ENCODE measurements at places on chromosomes 1 and 21.

DNA sequence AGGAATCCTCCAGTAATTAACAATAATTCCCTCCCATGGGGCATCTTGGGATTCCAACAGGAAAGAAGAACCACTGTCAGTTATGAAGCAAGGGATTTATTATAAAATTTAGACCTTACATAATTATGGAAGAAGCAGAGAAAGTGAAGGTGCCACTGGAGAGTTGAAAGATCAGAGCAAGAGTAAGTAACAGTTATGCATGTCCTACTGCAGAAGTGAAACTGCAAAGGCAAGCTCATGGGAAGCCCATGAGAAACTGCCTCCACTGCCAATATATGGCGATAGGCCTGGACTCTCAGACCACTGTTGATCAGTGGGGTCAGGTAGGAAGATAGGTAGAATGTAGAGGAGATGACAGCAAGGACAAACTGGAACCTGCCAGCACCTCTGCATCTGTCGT lies 123.6 kb upstream of the ZNF648 start:
- DNase-seq, result no peak

DNA sequence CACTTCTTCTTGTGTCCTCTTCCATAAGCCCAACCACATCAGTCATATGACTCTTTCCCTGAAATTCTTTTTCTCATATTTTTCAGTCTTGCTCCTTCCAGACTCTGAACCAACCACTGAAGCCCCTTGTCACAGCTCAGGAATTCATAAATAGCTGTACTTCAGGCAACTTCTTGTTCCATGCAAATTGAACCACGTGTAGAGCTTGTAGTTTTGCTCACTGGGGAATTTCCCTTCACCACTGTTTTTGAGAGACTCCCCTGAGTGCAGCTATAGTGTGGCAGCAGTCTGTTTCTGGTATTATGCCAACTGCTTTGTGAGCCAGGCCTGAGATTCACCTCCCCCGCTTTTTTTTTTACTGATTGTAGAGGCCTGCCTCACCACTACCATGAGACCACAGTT lies 150.3 kb upstream of the SPAG17 start:
- DNase-seq, result no peak

- DNase-seq, result no peak
These were observed 1.1 kb downstream of the TAS1R3 start for GRCh38 chr1:1332031-1332755.

- no peak for DNase-seq
These were observed 20.4 kb downstream of the CCT8 start for GRCh38 chr21:29053011-29053553.

DNA sequence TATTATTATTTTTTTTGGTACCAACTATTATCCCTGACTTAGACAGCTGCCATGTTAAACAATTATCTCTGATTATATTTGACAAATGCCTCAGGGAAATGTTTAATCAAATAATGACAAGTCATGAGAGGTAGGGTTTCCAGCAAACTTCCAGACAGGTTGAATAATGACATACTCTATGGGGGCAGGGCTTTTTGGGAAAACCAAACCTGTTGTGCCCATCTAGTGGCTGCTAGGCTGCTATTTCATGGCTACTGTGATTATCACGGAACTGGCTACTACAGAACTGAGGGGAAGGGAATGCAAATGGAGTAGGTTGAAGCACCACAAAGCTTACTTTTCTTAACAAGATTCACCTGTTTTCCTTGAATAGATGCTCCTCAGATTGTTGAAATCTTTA lies 77.6 kb downstream of the DUSP10 start:
- DNase-seq, result no peak

DNA sequence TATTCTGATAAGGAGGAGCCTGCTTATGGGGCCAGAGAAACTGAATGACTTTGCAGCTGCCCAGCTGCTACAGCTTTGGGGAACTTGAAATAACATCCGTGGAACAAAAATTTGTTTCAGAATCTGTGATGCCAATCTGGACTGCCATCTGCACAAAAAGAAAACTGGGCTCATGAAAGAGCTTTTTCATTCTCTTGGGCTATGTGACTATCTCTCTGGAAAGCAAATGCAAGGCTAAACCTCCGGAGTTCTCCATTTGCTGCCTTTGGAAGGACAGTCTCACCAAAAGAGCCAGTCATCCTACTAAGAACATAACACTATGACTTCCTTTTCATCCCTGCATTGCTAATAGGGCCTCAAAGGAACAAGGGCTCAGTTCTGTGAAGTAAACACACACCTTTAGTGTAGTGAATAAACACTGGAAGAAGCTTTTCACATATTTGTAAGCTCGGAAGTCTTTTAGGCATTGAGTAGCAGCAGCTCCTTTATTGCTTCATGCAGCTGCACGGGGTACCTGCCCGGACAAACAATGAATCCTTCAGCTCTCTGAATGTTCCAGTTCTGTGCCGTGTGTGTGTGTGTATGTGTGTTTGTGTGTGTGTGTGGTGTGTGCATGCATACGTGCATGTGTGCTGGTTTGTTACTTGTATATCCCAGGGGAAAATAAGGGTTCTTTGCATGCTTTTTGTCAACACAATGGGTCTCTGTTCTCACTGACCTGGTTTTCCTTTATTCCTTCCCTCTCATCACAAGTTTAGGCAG lies 255.5 kb upstream of the SGIP1 start:
- no peak for DNase-seq

GRCh38 chr1:245748240-245748639 lies 593.5 kb downstream of the KIF26B start:
- DNase-seq, result no peak

DNA sequence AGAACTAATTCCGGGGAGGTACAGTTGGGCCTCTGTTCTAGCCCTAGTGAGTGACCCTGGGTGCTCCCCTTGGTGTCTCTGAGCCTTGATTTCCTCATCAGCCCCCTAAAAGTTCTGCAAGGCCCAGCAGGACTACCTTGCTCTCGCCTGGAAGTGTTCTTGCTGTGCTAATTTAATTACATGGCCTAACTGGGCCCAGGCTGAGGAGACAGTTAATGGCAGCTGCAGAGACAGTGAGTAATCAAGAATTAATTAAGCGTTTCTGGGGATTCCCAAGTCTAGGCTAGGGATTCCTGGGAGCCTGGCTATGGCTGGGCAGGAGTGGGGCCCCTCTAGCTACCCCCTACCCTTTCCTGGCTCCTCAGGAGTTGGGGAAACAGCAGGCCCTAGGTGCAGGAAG lies 24.7 kb upstream of the DMBX1 start:
- no peak for DNase-seq

DNA sequence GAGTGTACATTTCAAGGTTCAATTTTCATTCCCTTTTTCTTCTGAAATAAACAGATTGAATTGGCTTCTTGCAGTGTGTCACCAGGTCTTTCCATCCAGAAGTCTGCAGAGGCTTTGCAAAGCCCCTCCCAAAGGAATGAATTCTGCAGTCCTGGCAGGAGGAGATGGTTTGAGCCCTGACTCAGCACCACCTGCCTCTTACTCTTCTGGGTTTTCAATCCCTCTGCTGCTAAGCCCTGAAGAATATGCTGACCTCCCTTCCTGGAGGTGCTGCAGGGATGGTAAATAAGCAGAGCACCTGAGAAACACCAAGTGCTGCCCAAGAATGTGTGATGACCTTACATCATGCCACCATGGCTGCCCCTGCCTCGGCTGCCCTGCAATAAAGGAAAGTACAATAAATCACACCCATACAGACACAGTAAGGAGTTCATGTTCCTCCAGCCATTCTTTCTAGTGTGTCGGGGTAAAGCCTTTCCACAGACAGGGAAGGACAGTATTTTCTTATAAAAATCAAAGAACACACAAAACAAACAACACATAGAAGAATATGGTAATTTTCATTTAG lies 209.2 kb downstream of the ZNF326 start:
- no peak for DNase-seq

DNA sequence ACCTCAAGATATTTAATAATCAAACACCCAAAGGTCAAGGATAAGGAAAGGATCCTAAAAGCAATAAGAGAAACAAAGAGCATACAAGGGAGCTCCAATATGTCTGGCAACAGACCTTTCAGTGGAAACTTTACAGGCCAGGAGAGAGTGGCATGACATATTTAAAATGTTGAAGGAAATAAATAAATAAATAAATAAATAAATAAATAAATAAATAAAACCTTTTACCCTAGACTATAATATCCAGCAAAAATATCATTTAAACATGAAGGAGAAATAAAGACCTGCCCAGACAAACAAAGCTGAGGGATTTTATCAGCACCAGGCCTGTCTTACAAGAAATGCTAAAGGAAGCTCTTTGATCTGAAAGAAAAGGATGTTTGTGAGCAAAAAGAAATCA lies 367.8 kb upstream of the PBX1 start:
- DNase-seq, result no peak

GRCh38 chr1:213688655-213689054 lies 299.1 kb upstream of the PROX1 start:
- DNase-seq, result no peak

DNA sequence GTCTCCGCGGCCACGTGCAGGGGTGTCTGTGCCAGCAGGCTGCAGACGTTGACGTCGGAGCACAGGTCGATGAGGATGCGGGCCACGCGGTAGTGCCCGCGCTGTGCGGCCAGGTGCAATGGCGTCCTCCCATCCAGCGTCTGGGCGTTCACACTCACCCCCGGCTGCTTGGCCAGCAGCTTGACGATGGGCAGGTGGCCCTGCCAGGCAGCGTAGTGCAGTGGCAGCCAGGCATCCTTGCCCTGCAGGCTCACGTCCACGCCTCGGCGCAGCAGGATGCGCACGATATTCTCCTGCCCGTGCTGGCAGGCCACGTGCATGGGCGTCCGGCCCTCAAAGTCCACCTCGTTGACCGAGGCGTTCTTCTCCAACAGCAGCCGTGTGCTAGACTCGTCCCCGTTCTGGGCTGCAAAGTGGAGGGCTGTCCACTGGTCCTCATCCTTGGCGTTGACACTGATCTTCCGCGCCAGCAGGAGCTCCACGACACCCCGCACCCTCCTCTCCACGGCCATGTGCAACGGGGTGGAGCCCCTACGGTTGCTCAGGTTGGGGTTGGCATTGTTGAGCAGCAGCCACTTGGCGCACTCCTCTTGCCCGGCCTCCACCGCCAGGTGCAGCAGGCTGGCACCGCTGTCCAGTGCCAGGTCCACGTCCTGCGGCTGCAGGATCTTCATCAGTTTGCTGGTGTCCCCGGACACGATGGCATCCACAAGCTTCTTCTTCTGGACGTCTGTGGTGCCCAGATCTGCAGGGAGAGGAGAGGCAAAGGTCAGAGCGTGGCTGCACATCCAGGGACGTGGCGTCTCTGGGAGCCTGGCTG lies 25.4 kb downstream of the RIPK4 start:
- DNase-seq, result no peak

- no peak for DNase-seq
These were observed 13.0 kb upstream of the CD48 start for GRCh38 chr1:160724465-160725242.

DNA sequence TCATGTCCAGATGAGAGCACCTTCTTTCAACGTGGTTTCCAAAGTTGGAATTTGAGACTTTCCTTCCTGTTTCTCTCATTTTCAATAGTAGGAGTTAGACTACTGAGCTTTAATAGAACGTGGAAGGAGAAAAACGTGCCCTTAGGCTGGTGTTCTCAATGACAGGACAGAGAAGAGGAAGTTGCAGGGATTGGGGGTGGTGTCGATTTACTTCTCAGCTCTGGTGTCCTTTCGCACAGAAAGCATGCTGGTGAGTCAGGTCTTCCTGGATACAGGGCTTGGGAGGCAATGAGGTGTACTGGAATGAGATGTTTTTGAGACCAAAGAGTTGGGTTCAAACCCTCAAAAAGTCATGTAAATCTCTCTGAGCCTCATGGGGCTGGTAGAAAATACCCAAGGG lies 67.1 kb downstream of the HIVEP3 start:
- no peak for DNase-seq

GRCh38 chr1:26694638-26695355 lies 1.0 kb upstream of the ARID1A start:
- DNase-seq, result no peak

GRCh38 chr21:43585514-43585913 lies 73.8 kb downstream of the HSF2BP start:
- no peak for DNase-seq

- no peak for DNase-seq
These were observed 21.2 kb downstream of the PADI6 start for GRCh38 chr1:17393230-17393629.

DNA sequence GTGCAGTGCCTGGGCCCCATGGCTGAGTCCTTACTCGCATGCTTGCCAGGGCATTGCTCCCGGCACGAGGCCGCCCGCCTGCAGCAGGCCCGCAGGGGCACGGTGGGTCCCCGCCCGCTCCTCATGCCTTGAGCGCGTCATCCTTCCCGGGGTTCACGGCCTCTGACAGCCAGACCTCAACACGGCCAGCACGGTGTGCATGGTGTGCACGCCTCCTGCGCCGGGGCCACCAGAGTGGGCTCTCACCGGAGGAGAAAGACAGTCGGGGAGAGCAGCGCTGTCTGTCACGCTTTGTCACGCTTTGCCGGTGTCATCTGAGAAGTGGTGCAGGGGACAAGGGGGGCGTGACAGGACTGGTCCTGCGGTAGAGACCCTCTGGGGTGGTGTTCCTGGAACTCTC lies 11.9 kb upstream of the COL18A1 start:
- no peak for DNase-seq

GRCh38 chr21:45578176-45578801 lies 36.0 kb upstream of the SLC19A1 start:
- no peak for DNase-seq
